Peyer's patch (tissue), 4 donors: ENCODE measurements at places on chromosomes 1 and 21. TPM values are rescaled to one million over a fixed set of nuclear protein-coding genes. Genes with fewer than 3 reads are reported as not detected.

DNA sequence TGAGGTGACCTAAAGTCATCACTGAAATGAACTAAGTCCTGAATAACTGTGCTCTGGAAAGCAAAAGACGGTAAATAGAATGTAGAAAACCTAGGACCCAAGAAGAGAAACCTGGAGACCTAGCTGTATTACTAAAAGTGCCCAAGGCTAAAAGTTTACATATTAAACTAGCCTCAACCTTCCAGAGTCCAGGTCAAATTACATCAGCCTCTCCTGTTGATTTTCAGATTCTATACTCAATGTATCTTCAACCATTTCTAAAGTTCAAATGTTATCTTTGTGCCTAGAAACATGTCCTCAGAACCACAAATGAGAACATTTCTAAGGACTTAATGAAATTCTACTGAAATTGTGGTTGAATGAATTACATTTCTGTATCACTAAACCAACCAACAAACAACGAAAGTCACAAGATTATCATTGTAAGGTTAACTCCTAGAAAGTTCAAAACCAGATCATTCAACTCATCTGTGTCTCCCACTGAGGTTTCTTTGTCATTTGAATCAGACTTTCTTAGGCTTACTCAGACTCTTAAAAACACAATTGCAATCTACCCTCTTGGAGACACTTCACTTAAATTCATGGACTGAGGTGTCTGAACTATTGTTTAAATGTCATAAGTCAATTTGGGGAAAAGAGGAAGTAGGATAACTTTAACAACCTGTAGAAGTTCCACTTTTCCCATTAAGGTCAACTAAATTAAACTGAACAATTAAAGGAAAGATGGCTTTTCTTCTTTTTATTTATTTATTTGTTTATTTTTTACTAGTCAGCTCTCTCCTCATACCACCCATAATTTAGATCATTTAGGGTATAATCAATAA, 207.7 kb downstream of the BARHL2 start:
- no peak for DNase-seq

- no peak for DNase-seq
Measured at GRCh38 chr1:82836213-82836972, 1035.7 kb downstream of the ADGRL2 start.

The AGMAT gene
- 43.8 TPM for total RNA-seq

The KCNK2 gene
- total RNA-seq: 0.94 TPM

DNA sequence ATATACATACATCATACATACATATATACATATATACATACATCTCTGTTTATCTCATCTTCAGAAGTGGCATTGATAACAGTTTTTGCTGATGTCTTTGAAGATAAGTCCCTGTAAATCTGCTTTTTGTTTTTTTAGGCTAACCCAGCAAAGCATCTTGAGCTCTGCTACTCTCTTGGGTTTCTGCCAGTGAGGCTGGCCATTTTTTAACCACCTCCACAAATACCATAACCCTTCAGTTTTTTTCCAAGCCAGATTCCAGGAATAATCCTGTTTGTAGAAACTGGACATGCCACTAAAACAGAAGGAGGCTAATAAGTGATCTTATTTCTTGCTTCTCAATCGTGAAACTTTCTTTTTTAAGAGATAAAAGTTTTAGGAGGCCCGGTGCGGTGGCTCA, 21.6 kb downstream of the SDHC start:
- DNase-seq: no peak

DNA sequence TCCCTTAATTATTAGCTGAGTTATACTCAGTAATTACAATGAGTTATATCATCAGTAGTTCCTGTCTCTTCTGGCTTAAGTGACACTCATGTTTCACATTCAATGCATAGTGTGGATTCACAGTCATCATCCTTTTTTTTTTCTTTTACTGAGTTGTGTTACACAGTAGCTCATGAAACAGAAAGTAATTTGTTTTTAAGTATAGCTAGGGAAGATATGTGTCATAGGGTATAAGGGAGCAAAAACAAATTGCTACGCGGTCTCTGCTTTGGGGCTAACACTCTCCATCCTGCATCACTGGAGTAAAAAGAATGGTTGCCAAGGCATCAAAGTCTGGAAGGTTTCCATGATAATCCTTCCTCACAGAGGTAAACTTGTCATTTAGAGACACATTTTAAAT, 971.7 kb upstream of the NCAM2 start:
- DNase-seq: no peak

DNA sequence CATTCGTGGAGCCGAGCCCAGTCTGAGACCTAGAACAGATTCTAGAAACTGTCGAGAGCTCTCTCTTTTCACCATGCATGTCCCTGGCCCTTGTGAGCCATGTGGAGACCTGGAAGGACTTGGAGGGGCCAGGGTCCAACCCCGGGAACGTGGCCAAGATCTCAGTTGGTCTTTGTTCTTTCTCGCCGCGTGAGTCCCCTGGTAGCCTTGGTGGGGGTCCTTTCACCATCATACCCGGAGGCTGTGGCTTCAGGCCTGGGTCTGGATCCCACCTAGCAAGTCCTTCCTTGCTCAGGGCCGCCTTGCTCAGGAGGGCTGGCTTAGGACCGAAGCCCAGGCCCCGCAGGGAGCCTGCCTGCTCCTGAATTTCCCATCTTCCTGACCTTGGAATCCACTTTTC, 168.0 kb downstream of the CAMTA1 start:
- DNase-seq: no peak

GRCh38 chr21:31088474-31088751, 50.1 kb upstream of the KRTAP19-8 start:
- DNase-seq: no peak

The DMBX1 gene
- total RNA-seq: not detected

The TTC22 gene
- total RNA-seq: 120 TPM
